ELR (cell line): ENCODE measurements at places on chromosomes 11 and 22.

DNA sequence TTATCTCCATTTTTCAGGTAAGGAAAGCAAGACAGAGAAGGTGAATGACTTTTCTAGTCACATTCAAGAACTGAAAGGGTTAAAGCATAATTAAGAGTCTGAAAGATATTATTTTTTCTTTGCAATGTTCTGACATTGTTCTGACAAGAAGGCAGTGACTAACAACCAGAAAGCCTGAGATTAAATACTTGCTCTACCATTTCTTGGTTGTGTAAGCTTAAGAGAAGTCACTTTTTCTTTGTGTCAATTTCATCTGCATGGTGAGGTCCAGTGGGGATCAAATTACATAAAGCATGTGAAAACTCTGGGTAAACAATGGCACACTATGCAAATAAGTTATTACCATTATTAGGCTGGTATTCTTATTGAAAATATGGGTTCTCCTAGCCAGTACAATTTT, 73.7 kb downstream of the PHF21A start:
- DNase-seq, result no peak

GRCh38 chr11:35951680-35952079, 7.8 kb downstream of the LDLRAD3 start:
- no peak for DNase-seq

GRCh38 chr11:46600194-46600960, 6.6 kb upstream of the AMBRA1 start:
- no peak for DNase-seq

GRCh38 chr11:126606484-126606883, 251.0 kb downstream of the ST3GAL4 start:
- DNase-seq, result no peak

DNA sequence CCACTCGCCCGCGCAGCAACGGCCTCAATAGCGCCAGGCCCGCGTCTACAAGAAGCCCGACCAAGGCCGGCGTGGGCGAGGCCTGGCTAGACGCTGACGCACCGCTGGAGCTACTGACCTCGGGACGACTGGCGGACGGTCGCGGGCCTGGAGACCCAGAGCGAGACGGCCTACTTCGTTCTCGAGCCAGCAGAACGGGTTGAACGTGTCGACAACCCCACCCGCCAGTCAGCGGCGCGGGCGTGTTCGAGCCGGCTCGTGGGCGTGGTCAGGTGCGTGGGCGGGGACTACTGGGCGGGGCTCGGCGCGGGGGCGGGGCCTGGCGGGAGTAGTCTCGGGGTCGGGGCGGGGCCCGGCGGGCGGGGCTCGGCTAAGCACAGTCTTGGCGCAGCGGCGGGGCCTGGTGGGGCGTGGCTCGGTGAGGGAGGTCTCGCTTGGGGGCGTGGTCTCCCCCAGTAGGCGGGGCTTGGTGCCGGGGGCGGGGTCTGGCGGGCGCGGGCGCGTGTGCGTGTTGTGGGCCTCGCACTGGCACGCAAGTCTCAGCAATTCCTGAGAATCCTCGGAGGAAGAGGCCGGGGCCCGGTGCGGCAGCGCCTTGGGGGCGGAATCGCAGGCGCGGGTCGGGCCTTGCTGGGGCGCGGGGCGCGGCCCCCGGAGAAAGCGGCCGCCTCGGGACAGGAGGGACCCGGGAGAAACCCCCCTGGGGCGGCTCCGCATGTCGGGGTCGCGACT, at the start of gene RNH1:
Gene RNH1, minus strand, starts transcription at position 248 of the 732 bp plus-strand sequence. CDS start 5,080 bp downstream, outside the sequence.
- DNase-seq, result peak; percentile 92

GRCh38 chr11:83249445-83249844, 36.7 kb downstream of the CCDC90B start:
- no peak for DNase-seq

- no peak for DNase-seq
Measured at GRCh38 chr11:123740787-123741158, 687 bp downstream of the ZNF202 start.

- no peak for DNase-seq
Measured at GRCh38 chr11:108286956-108287355, 64.1 kb downstream of the ATM start.

DNA sequence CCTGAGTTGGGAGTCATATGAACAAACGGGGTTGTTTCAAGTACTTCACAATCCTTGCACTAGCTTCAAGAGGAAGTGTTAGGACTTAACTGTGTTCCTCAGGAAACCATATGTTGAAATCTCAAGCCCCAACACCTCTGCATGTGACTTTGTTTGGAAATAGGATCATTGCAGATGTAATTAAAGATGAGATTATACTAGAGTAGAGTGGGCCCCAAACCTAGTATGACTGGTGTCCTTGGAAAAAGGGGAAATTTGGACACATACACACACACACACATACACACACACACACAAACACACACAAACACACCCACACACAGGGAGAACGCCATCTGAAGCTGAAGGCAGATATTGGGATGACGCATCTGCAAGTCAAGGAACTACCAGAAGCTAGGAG, 6.4 kb upstream of the CEP295 start:
- no peak for DNase-seq

- DNase-seq, result peak; percentile 99
Measured at GRCh38 chr11:119218141-119218878, 12.2 kb downstream of the CBL start.

GRCh38 chr11:133337951-133338418, 194.3 kb downstream of the OPCML start:
- no peak for DNase-seq

- DNase-seq, result peak; percentile 54
Measured at GRCh38 chr11:125053167-125053566, 9.9 kb upstream of the SLC37A2 start.

GRCh38 chr11:1202776-1203504, 19.9 kb upstream of the MUC5B start:
- peak; percentile 45 for DNase-seq

GRCh38 chr11:115501893-115502589, 2.2 kb downstream of the CADM1 start:
- no peak for DNase-seq

DNA sequence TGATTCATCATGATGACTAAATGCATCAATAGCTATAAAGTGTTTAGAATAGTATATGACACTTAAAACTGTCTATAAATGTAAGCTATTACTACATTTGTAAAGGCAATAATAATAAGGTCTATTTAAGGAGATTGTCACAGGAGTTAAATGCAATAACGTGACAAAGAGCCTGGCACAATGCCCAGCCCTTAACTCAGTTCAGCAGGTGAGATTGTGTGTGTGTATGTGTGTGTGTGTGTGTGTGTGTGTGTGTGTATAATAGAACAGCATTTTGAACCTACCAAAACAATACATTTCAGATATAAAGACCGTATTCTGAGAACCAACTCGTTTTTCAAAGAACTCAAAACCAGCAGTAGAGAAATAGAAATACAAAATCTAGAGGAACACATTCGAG, 177.5 kb downstream of the MYO18B start:
- DNase-seq, result no peak

GRCh38 chr11:115276191-115276590, 228.0 kb downstream of the CADM1 start:
- DNase-seq, result no peak

DNA sequence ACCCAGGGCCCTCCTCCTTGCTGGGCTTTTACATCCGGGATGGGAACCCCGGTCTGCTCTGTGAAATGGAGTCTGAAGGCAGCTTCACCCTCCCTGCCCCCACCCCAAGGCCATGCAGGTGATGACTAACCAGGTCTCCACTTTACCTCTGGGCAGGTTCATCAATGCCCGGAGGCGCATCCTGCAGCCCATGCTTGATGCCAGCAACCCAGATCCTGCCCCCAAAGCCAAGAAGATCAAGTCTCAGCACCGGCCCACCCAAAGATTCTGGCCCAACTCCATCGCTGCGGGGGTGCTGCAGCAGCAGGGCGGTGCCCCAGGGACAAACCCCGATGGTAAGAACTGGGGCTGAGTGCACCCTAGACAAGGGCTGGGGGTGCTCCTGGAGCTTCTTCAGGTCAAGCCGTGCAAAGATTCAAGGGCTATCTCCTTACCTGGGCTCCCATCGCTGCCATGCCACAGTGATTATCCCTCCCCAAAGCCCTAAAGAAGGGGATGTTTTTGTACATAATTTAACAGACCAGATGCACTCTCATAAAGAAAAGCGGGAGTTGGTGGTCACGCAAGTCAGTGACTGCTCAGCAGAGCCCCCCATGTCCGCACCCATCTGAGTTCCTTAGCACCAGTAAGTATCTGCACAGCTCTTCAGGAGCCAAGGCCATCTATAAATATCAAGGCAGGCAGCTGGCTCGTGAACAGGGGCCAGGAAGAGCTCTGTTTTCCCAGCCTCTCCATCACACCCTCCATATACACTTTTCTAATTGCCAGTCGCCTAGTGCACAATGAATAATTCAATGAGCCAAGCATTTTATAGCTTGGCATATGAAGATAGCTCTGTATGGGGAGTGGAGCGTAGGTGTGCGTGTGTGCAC, 66.0 kb downstream of the FEZ1 start:
- no peak for DNase-seq
